ENCODE measurements at places on chromosomes 1 and 21.

- DNase-seq = no peak
Observed at GRCh38 chr1:226731257-226731893, 7.7 kb downstream of the ITPKB start.

DNA sequence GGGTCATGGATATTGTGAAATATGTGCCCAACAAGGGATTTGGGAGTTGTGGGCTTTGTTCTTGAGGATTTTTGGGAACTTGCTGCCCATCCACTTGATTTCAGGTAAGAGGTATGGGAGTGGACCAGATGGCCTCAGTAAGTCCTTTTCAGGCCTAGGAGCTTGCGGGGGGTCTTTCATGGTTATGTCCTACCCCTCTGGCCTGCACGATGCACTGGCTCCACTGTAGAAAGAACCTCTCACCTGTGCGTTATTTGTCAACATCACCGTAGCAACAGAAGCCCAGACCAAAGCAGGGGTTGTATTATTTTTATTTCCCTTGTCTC is 8.6 kb downstream of the RIIAD1 start:
- no peak for DNase-seq

- DNase-seq = no peak
Observed at GRCh38 chr1:41296506-41296905, 54.4 kb upstream of the SCMH1 start.

- DNase-seq = peak; percentile 77
Observed at GRCh38 chr1:168084396-168085231, 52.1 kb downstream of the GPR161 start.
